Activated CD8-positive, alpha-beta memory T cell treated with anti-CD3 and anti-CD28 coated beads for 1 hour (primary cell): ENCODE measurements at places on chromosomes 2 and 18.

DNA sequence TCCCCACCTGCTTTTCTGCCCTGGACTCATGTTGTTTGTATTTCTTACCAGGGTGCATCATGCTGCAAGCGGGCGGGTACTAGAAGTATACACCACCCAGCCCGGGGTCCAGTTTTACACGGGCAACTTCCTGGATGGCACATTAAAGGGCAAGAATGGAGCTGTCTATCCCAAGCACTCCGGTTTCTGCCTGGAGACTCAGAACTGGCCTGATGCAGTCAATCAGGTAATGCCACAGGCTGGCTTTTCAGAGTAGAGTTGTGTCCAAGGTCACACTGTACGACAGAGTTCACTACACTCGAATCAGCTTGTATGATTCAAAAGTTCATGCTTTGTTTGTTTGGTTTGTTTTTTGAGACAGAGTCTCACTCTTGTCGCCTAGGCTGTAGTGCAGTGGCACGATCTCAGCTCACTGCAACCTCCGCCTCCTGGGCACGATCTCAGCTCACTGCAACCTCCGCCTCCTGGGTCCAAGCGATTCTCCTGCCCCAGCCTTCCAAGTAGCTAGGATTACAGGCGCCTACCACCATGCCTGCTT, 19.4 kb downstream of the SRSF7 start:
- no peak for DNase-seq

DNA sequence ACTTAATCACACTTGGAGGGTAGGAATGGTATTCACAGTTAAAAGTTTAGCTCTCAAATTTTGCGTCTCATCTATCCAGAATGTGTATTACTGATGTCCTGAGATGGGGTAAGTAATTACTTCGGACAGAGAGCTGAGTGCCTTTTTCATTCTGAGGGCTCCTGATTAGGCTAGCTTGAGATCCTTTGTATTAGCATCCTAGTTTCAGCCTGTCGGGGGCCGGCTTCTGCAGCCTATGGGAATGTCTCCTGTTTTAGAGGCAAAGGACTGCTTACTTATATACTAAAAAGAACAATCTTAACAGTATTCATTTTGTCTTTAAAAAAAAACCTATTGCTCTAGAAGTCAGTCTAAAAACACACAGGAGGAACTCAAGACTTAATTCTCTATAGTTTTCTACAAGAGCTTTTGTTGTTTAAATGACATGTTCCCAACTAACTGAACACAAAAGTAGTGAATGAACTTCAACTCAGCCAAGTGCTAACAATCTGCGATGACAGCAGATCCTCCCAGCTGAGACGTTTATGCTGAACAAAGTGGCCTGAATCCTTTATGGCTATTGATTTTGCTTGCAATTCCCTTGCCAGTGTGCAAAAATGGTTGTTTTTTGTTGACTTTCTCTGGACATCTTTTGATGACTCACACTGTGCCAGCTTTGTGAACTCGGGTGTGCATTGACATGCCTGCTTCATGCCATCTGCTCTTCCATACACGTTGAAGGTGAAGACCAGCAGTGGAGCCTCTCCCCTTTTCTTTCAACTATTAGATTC, 118.7 kb downstream of the LYPD6B start:
- DNase-seq, result no peak

- DNase-seq, result peak; percentile 68
These were observed 913 bp upstream of the TRABD2A start for GRCh38 chr2:84881581-84882413.

DNA sequence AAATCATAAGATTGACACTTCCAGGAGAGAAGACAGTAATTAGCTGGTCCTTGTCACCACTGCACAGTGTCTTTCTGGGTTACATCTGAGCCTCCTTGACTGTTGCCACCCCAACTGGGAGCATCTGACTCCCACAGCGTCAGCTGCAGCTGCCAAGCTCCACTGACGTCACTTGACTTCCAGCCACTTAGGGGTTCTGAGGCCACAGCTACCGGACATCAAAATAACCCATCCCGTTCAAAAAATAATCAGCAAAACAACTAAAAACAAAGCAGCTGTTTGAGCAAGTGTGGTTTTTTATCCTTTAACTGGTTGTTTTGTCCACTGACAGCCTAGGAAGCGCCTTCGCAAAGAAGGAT, 206.5 kb upstream of the AGAP1 start:
- DNase-seq, result no peak

DNA sequence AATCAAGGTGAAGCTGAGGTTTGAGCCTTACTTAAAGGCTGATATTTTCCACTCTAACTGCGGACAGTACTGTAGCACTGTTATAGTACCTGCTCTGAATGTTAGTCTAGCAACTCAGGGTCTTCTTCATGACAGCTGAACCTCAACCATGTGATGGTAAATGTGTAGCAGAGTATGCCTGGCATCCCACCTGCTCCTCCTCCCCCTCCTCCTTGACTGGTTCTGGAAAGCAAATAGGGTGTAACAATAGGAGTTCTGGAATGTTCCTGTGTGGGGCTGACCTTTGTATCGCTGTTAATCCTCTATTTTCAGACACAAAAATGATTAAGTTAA, 447 bp upstream of the CCL20 start:
- no peak for DNase-seq

GRCh38 chr2:199309973-199310372, 147.8 kb downstream of the SATB2 start:
- no peak for DNase-seq

DNA sequence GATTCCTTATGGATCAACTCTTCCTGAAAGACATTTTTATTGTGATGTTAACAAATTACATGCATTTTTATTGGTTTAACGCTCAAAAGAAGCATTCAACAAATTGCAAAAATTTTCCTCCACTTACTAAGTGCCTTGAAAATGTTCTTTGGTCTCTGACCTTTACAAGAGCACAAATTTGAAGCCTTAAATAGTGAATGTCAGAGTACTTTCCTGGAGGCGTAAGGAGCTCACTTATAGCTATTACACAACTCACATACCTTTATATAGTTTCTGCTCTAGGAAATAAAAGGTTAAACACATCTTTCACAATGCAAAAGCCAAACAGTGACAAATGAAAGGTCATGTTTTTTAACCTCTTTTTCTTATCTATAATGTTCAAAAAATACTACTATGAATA, 405.7 kb upstream of the ZNF804A start:
- no peak for DNase-seq

DNA sequence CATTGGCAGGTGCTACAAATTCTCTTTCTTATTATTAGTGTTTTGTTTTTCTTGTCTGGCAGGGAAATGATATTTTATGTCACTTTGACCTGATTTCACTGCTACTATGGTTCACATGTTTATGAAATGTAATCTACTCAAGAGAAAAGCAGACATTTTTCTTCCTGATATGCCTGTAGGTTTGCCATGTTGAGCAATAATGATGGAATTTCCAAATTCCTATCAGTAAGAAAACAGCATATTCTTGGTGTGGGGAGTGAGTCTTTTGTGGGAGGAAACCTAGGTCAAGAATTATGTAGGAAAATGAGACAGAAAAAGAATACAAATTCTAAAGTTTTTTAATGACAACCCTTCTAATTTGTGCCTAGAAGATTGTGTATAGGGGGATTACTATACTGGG, 356.4 kb downstream of the SLC4A3 start:
- DNase-seq, result no peak

DNA sequence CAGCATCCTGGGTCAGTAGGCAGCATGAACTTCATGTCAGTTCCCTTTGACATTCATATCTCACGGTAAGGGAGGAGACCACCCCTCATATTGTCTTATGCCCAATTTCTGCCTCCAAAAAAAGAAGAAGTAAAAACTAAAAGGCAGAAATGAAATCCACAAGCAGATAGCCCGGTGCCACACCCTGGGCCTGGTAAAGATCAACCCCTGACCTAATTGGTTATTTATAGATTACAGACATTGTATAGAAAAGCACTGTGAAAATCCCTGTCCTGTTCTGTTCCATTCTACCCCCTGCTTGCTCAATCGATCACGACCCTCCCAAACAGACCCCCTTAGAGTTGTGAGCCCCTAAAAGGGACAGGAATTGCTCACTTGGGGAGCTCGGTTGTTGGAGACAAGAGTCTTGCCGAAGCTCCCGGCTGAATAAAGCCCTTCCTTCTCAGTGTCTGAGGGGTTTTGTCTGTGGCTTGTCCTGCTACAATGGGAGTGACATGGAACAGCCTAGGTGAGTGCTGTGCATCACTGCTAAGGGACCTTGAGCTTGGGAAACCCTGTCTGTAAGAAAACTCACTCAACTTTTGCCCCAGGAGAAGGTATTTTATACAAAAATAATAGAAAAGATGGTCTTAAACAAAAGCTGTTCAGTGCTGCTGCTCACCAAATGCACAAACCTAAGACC, 11.1 kb downstream of the NDUFV2 start:
- no peak for DNase-seq

DNA sequence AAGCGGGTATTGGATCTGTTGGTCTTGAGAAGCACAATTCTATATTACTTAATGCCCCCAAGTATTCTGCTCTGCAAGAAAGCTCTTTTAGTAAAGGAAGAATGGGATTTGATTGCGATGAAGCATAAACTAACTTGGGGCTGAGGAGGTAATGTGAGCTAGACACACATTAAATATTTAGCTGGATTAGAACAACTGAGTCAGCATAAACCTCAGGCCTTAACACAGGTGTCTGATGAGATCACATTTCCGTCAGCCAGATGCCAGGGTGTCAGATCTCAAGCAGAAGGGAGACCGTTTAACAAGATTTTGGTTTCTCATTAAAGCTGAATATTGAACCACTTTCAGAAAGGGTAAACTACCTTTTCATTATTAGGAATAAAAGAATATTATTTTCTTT, 94.5 kb downstream of the GYPC start:
- DNase-seq, result no peak
